ENCODE measurements at places on chromosomes 12 and 14. TPM values are rescaled to one million over a fixed set of nuclear protein-coding genes. Genes with fewer than 3 reads are reported as not detected.

AQP6 gene
- total RNA-seq, result not detected

DNA sequence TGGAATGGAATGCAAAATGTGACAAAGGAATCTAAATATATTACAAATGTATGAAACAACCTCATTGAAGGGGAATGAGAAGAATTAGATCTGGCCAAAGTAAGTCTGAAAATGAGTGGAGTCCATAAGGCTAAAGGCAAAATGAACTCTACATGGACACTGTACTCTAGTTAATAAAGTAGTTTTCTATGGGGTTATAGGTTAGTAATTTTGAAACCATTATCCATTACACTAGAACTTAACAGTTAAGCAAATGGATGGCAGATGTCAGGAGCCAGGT lies 222.1 kb downstream of the NUAK1 start:
- H3K27me3 ChIP-seq, result peaks cover 20% of the 10 kb centered on the region
- H3K27ac ChIP-seq, result no peak overlapping the region
- no peak overlapping the region for H3K4me3 ChIP-seq
- H3K36me3 ChIP-seq, result no peaks in the 10 kb centered on the region

RAN gene
- 1,486 TPM for total RNA-seq

KCNH3 gene
- 0.50 TPM for total RNA-seq

GRCh38 chr12:124392667-124393413 lies 97.9 kb downstream of the RFLNA start:
- H3K27ac ChIP-seq, result no peak overlapping the region
- no peak for DNase-seq
- H3K27me3 ChIP-seq, result no peaks in the 10 kb centered on the region
- H3K4me1 ChIP-seq, result peaks cover 15% of the 10 kb centered on the region
- H3K36me3 ChIP-seq, result no peaks in the 10 kb centered on the region

GRCh38 chr12:56928262-56928661 lies 5.9 kb downstream of the SDR9C7 start:
- H3K36me3 ChIP-seq, result no peaks in the 10 kb centered on the region
- H3K27me3 ChIP-seq, result peaks cover 20% of the 10 kb centered on the region
- peaks cover 4% of the 10 kb centered on the region for H3K4me1 ChIP-seq
- H3K4me3 ChIP-seq, result no peak overlapping the region
- H3K27ac ChIP-seq, result no peak overlapping the region
- no peak for DNase-seq

- no peaks in the 10 kb centered on the region for H3K27me3 ChIP-seq
- no peaks in the 10 kb centered on the region for H3K36me3 ChIP-seq
- DNase-seq, result no peak
Measured at GRCh38 chr14:60164404-60164711, 840 bp downstream of the DHRS7 start.

GRCh38 chr12:93125126-93125525 lies 196.0 kb upstream of the EEA1 start:
- H3K36me3 ChIP-seq, result no peaks in the 10 kb centered on the region
- no peak for DNase-seq
- H3K27me3 ChIP-seq, result peaks cover 7% of the 10 kb centered on the region

DNA sequence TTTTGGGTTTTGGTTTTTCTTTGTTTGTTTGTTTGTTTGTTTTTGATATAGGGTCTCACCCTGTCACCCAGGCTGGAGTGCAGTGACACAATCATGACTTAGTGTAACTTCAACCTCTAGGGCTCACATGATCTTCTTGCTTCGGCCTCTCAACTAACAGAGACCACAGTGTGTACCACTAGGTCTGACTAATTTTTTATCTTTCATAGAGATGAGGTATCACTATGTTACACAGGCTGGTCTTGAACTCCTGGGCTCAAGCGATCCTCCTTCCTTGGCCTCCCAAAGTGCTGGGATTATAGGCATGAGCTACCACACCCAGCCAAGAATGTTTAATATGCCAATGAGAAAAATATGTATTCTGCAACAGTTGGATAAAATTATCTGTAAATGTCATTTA lies 29.6 kb upstream of the USP15 start:
- H3K4me1 ChIP-seq, result no peaks in the 10 kb centered on the region
- no peak overlapping the region for H3K27ac ChIP-seq
- no peak for DNase-seq
- no peaks in the 10 kb centered on the region for H3K27me3 ChIP-seq
- H3K4me3 ChIP-seq, result no peak overlapping the region
- H3K36me3 ChIP-seq, result no peaks in the 10 kb centered on the region

DNA sequence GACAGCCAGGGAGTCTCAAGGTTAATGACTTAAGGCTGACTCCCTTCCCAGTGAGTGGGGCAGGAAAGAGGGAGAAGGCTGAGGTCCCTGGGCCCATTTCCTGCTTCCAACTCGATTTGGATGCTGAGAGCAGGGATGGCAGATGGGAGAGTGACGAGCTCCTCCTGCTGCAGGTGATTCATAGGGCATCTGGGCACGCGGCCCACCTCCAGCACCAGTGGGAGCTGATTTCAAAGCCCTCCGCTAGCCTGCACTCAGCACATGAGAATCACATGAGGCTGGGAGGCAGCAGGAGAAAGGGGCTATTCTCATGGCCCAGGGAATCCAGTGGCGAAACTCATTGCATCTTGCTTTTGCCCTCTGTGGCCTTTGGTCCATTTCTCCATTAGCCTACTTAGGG lies 90.8 kb downstream of the SSPN start:
- H3K4me3 ChIP-seq, result no peak overlapping the region
- no peak overlapping the region for H3K27ac ChIP-seq
- no peaks in the 10 kb centered on the region for H3K36me3 ChIP-seq
- peaks cover 6% of the 10 kb centered on the region for H3K4me1 ChIP-seq
- DNase-seq, result no peak

CARMIL3 gene
- 0.50 TPM for total RNA-seq

Data from natural killer cell treated with Interleukin-12 subunit alpha and Interleukin-12 subunit beta and Interleukin-15 and Interleukin-18, amount 100 ng/mL, for 72 hours (primary cell).